Cardiac atrium fibroblast (primary cell): ENCODE measurements at places on chromosomes 6 and 20. TPM values are rescaled to one million over a fixed set of nuclear protein-coding genes. Genes with fewer than 3 reads are reported as not detected.

The ETV7 gene
- not detected in 2 replicates for total RNA-seq

The HSPA1L gene
- total RNA-seq, result 0.49 TPM in 1 of 2 replicates, not detected in the other

The EFCAB8 gene
- total RNA-seq, result under 0.01 TPM in 1 of 2 replicates, not detected in the other

The DNAH8 gene
- not detected in 2 replicates for total RNA-seq

The NKX2-4 gene
- total RNA-seq, result not detected in 2 replicates

The BTBD3 gene
- 14.3 and 21.8 TPM in 2 replicates for total RNA-seq

The REV3L gene
- 26.0 and 39.4 TPM in 2 replicates for total RNA-seq

The RIMS4 gene
- not detected in 2 replicates for total RNA-seq

The SYCP2 gene
- total RNA-seq, result 0.18 and 0.32 TPM in 2 replicates

The LPIN3 gene
- total RNA-seq, result 10.8 and 12.2 TPM in 2 replicates
